Stimulated activated effector memory CD8-positive, alpha-beta T cell treated with anti-CD3 and anti-CD28 coated beads, Interleukin-12 subunit alpha, Interleukin-12 subunit beta, amount 100 ng/mL, for 72 hours (primary cell): ENCODE measurements at places on chromosomes 5 and 9.

DNA sequence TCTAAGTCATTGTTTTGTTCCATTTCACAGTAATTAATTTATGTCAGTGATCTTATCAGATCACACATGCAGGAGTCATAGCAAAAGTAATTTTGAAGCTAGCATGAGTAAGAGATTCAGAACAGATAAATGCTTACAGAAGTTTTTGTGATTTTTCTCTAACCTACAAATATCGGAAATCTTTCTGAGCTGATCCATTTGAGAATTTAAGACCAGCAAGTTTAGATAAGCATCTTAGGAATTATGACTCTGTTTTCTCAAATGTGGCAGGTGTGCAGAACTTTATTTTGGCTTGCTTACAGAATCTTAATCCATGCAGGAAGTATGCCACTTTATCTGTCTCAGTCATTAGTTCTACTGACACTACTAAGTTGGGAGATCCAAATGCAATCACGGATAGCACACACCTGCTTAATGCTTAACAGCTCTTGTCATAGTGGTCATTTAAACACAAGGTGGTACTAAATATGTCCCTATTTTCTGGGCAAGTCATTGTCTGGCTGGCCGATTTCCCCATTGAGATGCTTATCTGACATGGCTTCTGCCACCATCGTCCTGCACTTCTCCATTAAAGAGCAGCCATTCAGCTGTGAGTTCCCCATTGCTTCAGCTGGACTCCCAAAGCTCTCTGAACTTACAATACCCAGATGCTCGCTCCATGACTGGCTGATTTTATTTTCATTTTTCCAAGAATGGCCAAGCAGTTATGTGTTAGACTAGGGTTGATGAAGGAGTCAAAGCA, 305.4 kb upstream of the NUDT12 start:
- no peak for DNase-seq

DNA sequence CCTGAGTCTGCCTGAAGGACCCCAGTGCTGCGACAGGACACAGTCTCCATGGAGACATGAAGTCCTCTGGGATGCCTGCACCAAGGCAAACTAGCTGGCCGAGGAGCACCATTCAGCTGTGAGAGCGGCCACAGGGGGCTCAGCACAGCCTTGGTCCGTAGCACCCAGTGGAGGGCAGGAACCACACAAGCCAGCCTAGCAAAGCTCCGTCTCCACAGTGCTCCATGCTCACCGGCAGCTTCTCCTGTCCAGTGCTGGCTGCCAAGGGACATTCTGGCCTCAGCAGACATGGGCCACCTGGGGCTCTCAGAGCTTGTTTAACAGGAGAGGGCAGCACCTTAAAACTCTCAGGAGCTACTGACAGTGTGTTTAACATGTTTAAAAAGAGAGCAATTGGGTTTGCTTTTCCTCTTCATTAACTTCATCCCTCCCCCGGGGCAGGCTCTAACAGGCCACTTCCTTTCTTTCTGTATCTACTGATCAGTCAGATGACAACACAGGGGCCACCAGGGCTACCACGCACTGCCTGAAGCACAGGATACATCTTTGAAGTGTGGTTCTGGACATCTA, 57.0 kb downstream of the SECISBP2 start:
- no peak for DNase-seq

DNA sequence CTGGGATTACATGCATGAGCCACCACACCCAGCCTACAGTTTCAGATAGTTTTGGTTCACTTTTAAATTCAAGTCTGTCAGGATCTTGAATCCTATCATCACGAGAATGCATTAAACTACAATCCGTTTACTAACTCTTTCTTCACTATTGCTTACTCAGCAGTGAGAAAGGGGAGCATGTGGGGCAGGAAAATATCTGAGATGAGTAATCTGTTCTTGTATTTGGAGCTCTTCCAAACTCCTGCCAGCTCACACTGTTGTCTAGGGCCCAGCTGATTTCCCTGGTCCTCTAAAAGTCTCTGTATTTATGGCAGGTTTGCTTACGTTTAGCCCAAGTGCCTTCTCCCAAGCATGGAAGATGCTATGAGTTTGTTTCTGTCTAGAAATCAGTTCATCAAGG, 152.2 kb downstream of the FGF18 start:
- no peak for DNase-seq

DNA sequence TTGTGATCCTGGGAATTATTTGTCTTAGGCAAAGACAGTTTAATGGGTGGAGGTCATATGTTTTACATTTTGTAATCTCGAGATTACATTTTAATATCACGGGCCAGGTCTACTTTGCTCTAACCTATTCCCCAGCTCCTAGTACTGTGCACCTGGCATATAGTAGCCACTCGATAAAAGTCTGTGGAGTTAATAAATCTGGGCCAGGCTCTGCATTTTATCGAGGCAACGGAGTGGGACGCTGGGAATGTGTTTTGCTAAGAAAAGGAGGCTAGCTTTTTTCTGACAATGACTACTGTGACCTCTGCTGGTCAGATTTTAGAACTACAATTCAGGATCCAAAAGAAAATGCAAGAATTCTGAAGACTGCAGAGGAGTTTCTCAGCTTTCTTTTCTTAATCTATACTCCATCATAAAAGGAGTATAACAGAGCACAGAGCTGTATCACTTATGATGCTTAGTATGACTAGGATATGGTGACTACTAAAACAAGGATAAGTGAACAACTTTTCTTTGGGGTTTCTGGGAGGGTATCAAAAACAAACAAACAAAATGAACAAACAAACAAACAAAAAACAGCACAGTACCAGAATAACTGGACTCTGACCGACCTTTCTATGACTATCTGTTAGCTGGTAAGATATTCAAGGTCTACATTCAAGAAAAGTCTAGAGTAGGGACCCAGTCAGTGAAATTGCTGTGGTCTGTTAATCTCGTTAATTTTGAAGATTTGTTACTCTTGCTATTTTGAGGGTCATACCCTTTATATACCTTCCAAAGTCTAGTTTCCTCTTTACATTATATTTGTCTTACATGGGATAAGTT, 46.1 kb upstream of the CER1 start:
- no peak for DNase-seq
